Activated CD4-positive, alpha-beta T cell treated with anti-CD3 and anti-CD28 coated beads, Interleukin-2, Interleukin-4, amounts not matched to agents 100 ng/mL and 50 ng/mL, durations not matched to agents 16 hours and 8 hours (primary cell): ENCODE measurements at places on chromosomes 1 and 21.

- DNase-seq: no peak
Measured at GRCh38 chr1:98669355-98670296, 8.1 kb downstream of the SNX7 start.

DNA sequence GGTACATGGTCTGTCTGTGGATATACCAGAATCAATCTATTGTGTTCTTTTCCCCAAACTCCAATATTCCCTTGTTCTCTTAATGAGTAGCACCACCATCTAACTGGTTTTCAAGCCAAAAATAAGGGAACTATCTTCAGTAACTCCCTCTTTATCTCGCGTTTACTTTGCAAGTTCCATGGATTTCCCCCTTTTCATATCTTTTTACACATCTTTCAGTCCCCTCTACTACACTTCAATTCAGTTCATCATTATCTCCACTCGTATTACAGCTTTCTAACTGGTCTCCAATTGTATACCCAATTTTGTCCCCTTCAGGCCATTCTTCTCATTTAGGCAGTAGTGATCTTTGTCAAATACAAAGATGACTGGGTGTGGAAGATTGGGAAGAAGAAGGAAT, 4.1 kb upstream of the TMCO1 start:
- DNase-seq: no peak

- no peak for DNase-seq
Measured at GRCh38 chr1:170593173-170594011, 61.4 kb downstream of the GORAB start.

- DNase-seq: peak; percentile 41
Measured at GRCh38 chr1:155226910-155227260, 18.4 kb downstream of the MTX1 start.

DNA sequence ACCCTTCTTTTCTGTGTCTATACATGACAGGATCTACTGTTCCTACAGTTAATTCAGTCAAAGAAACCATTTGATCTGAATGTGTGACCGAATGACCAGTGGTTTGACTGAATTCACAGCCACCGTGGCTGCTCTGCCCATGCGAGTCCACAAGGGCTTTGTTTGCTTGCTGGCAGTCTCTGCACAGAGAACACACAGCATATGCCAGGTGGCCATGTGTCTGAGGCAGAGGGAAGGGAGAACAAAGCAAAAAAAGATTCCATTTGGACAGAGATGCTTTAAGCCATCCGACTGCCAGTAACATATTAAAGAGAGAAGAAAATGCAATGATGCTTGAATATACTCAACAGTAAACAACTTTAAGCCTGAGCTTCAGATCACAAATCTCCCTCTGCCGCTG, 737.8 kb upstream of the CXADR start:
- DNase-seq: no peak

- no peak for DNase-seq
Measured at GRCh38 chr1:39925721-39926342, 24.1 kb upstream of the MYCL start.

- DNase-seq: no peak
Measured at GRCh38 chr1:179803104-179803503, 60.0 kb downstream of the FAM163A start.
